ENCODE measurements at places on chromosomes 16 and 17.
A peak's percentile ranks its signal among the peaks of the same experiment; 100 is the strongest.

- DNase-seq, result no peak
These were observed 62.7 kb downstream of the SEC14L1 start for GRCh38 chr17:77203436-77203835.

GRCh38 chr16:8880839-8881510, 1.2 kb upstream of the LITAFD start:
- no peak for DNase-seq

DNA sequence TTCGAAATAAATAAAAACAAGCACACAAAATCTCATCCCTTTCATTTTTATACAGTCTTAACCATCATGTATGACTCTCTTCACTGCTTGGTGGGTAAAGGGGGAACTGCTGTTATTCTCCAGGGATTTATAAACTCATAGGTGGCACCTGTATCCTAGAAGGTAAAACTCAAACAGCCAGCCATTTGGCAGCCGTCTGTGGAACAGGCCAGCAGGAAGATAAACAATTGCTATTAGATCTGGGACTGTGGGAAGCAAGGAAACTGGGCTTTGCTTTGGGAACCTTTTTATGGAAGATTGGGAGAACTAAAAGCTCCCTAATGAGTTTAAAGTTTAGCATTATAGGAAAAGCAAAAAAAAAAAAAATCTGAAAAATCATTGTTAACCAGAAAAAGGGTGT, 126.0 kb downstream of the TANGO6 start:
- DNase-seq, result no peak

- DNase-seq, result no peak
These were observed 39.1 kb downstream of the HOXB1 start for GRCh38 chr17:48491527-48492273.

DNA sequence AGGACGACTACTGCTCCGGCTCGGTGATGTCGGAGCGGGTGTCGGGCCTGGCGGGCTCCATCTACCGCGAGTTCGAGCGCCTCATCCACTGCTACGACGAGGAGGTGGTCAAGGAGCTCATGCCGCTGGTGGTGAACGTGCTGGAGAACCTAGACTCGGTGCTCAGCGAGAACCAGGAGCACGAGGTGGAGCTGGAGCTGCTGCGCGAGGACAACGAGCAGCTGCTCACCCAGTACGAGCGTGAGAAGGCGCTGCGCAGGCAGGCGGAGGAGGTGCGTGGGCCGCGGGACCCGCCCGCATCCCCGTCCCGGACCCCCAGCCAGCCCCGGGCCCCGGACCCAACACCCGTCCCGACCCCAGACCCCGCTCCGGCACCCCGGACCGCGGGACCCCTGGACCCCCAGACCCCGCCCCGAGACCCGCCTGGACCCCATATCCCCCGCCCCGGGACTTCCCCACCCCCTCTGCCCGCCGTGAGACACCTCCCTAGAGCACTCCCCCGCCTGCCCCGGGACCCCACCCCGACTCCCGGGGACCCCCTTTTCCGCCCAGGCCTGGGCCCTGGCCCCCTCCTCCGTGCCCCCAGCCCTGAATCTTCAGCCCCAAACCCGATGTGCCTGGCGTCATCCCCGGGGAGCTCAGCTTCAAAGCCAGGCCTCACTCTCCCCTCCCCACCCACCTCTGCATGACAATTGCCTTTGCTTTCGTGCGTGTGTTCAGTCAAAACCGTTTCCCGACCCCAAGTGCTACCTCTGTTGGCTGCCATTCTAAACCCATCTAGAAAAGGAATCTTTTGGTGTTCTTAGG, 594 bp downstream of the MAPK8IP3 start:
- no peak for DNase-seq

- DNase-seq, result no peak
These were observed 446.2 kb downstream of the XYLT1 start for GRCh38 chr16:17024514-17024913.

DNA sequence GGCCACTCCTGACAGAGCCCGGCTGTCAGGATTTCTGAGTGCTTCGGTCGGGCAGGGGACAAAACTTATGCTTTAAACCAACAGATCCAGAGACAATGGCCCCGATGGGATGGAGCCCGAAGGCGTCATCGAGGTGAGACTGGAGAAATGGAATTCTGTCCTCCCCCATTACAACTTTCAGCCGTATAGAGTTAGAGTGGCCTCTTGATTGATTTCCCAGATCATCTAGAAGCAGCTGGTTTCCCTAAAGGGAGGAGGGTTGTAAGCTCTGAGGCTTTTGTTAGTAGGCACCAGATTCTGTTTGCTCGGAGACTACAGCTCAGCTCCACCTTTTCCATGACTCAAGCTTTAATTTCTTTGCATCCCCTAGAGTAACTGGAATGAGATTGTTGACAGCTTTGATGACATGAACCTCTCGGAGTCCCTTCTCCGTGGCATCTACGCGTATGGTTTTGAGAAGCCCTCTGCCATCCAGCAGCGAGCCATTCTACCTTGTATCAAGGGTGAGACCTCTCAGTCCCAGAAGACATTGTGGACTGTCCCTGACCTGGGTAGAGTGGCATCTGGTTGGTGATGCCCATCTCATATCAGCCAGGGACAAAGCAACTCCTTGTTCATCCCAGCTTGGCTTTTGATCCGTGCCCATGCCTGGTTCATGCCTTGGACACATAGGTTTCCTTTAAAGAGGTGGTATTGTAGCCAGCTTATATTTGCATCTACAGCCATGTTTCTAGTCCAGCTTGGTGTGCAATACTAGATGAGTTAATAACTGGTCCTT, 5.1 kb upstream of the CD68 start:
- DNase-seq, result no peak

DNA sequence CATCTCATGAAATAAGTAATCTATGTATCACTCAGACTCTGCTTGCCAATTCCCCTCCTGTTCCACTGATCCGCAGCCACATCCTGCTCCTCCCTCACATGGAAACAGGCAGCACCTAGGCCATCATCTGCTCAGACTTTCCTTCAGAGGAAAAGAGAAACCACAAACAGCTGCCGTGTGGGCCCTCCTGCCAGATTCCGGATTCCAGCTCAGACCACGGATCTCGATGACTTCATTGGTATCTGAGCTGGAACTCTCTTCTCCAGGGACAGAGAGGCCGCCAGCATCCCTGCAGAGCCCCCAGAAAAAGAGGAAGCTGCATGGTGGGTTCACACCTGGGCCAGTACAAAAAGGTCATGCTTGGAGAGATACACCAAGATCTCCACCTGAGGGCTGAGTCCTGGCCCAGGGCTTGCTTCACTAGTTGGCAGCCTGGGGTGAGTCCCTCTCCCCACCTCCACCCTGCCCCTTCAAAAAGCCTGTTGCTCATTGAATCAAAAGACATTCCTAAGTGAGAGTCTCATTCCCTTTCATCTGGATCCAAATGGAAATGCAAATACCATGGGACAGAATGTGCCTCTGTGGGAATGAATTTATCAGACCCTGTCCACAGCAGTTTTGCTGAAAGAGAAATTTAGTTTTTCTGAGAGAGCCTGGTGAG, 47.2 kb downstream of the HOXB1 start:
- peak; percentile 100 for DNase-seq

DNA sequence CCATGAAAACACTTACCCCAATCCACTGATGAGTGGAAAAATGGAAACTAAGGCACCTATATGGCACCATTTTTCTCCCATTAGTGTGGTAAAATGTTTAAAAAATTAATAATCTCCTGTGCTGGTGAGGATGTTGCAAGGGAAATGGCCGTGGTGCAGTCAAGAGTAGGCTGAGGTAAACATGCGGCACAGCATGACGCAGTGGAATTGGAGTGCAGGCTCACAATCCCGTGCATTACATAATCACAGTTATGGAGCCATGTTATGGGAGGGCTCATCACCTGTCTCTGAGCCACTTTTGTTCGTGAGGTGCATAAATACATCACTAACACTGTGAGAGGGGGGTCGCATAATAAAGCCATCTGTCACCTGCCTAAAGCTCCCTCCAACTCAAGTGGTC, 164.4 kb upstream of the XYLT1 start:
- DNase-seq, result no peak

DNA sequence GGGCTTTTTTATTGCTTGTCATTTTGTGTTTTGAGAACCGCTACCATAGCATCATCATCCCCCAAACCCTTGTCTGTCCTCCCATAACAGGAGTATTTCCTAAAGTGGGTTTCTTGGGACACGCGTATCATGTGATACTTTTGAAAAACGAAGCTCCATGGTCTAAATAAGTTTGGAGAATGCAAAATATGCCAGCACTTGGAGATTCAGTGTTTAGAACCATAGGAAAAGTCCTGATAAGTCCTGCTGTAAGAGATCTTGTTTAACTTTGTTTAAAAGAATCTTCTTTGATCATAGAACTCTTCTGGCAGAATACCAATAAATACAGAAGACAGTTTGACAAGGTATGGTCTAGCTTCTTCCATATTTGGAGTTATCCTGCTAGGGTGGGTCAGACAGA, 59.3 kb downstream of the NKD1 start:
- no peak for DNase-seq

DNA sequence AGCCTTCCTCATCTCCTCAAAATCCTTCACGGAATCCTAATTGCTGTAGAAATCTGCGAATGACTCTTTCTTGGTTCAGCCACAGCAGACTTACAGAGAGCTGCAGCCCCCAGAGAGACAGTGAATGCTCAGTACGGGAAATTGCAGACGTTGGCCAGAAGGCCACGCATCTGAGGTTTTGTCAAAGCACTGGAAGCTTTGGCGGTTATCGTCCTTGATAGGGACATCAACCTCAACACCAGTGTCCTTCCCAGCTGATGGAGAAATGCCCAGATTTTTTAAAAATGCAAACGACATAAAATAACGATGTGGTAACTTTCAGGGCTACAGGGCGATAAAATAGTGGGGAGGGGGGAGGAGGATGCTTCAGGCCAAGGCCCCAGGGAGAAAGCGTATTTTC, 166.6 kb upstream of the CIBAR2 start:
- DNase-seq, result no peak

- DNase-seq, result peak; percentile 3
These were observed 518.5 kb upstream of the EEF2KMT start for GRCh38 chr16:5615868-5616642.
